ENCODE measurements at places on chromosomes 1 and 21.

- DNase-seq = no peak
Measured at GRCh38 chr1:76075188-76075489, 593 bp downstream of the ST6GALNAC3 start.

DNA sequence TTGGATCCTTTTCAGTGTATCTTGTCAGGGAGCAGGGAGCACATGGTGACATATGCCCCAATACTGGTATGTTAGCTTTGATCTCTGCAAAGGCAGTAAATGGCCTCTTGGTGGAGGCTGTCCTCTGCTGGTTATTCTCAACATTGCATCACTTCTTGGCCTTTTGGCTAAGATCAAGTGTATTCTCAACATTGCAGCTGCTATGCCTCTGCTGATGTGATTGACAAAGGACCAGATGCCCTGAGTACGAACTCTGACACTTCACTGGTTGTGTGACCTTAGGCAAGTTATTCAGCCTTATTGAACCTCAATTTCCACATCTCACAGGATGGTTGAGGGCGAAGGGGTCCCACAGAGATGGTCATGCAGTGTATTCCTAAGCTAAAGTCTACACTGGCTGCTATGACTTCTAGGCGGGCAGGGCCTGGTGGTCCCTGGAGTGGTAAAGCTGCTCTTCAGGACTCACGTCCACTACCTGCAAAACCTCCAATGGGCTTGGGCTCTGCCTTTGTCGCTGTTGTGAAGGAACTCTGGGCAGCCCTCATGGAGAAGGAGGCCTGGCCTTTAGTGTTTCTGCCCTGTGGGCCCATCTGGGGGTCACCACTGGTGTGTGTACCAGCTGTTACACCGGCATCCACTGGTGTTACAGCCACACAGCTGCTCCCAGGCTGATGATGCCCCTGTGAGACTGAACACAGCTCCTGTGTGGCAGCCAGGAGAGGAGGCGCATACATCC, 64.8 kb downstream of the DNTTIP2 start:
- DNase-seq = peak; percentile 66

DNA sequence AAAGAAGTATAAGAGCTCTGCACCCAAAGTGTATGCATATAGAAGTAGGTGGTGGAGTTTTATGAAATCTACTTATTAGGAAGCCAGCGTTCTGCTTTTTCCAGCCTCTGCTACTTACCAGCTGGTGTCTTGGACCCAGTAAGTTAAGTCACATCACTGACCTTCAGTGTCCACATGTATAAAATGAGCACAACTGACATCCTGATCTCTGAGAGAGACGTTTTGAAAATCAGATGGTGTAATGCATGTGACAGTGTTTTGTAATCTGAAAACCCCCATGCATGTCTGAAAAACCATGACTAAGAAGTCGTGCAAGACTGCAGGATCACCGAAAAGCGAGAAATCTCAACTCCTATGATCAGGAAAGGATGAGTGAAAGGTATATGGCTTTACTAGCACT, 2.0 kb downstream of the CR1 start:
- no peak for DNase-seq

- DNase-seq = no peak
Measured at GRCh38 chr1:26350343-26350700, 3.6 kb downstream of the CRYBG2 start.

DNA sequence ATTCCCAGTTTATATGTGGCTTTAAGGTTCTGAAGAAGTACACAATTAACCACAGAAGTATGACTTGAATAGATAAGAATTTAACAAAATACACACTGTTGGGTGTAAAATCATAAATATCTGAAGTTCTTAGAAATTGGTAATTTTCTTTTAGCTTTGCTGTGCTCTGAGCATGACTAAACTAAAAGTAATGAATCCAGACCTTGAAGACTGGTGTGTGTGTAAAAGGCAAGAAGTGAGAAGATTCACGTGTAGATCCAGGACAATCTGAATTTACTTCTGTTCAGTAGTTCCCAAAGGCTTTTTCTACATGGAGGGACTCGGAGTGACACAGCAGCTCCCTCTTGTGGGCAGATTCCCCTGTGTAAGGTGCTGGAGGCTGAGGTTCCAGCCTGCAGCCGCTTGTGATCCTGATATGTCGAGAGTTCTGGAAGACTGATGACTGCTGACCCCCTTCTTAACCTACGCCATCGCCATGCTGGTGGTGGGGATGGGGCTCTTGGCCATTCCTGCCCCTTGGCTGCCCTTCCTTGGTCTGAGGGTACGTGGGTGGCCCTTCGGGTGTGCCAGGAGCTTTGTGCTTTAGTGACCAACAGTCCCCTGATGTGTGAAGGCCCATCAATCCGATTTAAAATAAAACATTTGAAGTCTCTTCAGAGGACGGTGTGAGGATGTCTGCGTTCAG, 62.7 kb downstream of the ADARB1 start:
- DNase-seq = peak; percentile 82

GRCh38 chr1:81832573-81832972, 31.8 kb downstream of the ADGRL2 start:
- no peak for DNase-seq

All from D341Med (cell line).